ENCODE measurements at places on chromosomes 2 and 18.

DNA sequence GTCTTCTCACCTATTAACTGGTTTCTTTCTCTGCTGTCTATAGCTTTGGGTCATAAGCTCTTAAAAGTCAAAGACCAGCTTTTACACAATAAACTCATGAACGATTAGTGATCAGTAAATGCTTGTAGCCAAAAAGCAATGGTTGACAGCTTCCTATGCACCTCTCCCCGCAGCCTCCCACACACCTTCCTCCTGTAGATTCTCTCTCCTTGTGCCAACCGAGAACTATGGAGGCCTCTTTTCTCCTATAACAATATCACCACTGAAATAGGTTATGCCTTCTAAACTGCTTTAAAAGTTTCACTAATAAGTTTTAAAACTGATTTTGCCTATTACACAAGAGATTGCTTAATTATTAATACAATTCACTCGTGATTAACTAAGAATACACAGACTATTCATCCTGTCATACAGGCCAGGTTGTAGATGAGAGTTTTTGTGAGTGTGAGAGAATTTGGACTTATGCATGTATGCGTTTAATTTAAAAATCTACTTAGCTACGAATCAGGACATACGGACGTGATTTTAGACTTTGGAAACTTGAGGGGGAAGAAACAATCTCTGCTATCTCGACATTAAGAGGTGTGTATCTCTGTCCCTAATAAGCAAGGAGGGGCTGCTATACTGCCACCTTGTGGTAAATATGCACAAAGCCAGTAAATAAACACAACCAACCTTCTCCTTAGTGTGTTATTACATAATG lies 229.1 kb upstream of the RBBP8 start:
- DNase-seq: no peak

- no peak for DNase-seq
Observed at GRCh38 chr2:11279398-11279797, 65.0 kb downstream of the ROCK2 start.

- DNase-seq: no peak
Observed at GRCh38 chr2:85723707-85724360, 29.7 kb downstream of the GNLY start.

DNA sequence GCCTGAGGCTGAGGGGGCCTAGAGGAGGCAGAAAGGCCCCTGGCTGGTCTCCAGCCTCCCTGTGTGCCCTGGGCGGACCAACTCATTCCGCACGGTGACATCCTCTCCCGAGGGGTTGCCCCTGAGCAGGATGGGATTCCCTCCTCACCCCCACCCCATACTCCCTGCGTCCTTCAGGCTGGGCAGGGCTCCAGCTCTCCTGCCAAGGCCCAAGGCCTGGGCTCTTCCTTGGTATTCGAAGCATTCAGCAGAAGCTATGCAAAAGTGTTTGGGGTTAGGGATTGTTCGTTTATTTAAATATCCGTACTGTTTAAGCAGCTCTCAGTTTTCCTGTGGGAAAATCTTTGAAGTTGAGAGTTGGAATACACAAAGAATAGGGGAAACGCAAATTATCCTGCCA lies 113.1 kb upstream of the RAB12 start:
- no peak for DNase-seq

- DNase-seq: no peak
Observed at GRCh38 chr2:216245391-216245975, 126.8 kb downstream of the MARCHF4 start.

DNA sequence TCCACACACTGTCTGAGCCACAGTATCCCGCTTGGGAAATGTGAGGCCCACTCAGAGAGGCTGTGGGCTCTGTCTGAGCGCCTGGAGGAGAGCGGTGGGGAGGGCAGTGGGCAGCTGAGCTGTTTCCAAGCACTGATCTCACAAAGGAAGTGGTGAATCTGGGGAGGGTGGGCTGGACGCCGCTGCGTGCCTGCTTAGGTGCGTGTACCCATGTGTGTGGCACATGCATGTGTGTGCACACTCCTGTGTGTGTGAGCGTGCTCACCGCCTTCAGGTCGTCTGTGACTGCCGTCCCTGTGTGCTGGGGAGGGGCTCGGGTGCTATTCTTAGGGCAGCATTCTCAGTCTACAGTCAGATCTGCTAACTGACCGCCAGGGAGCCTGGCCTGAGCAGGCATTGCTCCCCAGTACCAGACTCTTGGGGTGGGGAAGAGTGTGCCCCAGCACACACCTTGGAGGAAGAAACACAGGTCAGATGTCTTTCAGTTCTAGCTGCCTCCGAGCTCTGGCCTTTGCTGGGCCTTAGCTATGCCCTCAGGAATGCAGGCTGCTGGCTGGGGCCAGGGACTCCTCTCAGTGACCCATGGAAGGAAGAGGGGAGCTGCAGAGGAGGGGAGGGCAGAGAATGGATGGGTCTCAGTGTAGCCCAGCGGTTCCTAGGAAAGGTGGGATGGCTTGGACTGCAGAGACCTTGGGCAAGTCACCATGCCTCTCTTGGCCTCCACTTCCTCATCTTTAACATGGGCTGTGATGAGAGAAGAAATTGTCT lies 31.4 kb downstream of the KCNIP3 start:
- DNase-seq: no peak

GRCh38 chr2:70718241-70718640 lies 49.8 kb downstream of the ADD2 start:
- no peak for DNase-seq

- DNase-seq: peak; percentile 9
Observed at GRCh38 chr2:203328760-203329540, 756 bp downstream of the ABI2 start.

GRCh38 chr18:2889761-2890192 lies 43.0 kb downstream of the EMILIN2 start:
- no peak for DNase-seq

GRCh38 chr18:79383388-79384056 lies 12.2 kb upstream of the NFATC1 start:
- no peak for DNase-seq

GRCh38 chr2:53819634-53820033 lies 32.8 kb downstream of the ERLEC1 start:
- no peak for DNase-seq

GRCh38 chr2:237682856-237683670 lies 55.7 kb downstream of the LRRFIP1 start:
- DNase-seq: no peak

DNA sequence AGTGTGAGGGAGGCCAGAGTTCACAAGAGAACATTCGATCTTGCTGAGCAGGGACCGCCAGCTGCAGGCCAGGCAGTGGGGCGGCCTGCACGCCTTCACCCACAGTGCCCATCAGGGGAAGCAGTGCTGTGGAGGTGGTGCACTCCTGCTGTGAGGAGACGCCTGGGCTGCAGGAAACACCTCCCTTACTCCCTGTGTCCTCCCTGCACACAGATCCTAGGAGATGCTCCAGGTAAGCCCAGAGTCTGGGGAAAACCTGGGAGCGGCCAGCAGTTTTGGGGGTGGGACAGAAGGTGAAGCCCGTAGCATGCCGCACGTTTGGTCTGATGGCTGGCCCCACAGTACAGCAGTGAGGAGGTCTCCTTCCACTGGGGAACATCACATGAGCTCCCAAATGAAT lies 180.8 kb upstream of the RAB6C start:
- no peak for DNase-seq

- no peak for DNase-seq
Observed at GRCh38 chr2:79120194-79120713, at the start of gene REG1A. TSS of gene REG1A (plus strand) at chr2:79120488. CDS start at chr2:79120862, 374 bp downstream.

DNA sequence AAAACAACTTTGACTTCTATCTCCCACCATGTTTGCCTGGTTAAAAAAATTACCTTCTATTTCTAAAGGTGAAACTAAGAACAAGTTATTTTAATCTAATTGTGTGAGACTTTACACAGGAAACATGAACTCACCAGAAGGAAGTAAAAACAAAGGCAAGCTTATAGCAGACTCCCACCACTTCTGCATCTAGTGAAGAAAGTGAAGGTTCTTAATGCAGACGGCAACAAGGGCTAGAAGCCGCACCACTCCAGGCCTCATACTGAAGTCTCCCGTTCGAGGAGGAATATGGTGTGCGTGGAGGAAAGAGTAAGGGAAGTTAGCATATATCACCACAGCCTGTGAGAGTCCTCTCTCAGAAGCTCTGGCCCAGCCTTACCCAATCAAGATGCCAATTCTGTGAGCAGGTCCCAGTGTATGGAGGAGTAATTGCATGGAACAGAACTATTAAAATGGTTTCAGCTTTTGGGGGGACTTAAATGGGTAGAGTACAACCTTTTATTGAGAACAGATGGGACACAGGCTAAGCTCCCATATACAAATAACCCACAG lies 958.7 kb downstream of the BCL11A start:
- no peak for DNase-seq

DNA sequence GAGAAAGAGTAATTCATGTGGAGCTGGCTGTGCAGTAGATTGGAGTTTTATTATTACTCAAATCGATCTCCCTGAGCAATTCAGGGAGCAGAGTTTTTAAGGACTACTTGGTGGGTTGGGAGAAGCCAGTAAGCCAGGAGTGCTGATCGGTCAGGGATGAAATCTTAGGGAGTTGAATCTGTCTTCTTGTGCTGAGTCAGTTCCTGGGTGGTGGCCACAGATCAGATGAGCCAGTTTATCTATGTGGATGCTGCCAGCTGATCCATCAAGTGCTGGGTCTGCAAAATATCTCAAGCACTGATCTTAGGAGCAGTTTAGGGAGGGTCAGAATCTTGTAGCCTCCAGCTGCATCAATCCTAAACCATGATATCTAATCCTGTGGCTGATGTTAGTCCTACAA lies 17.0 kb upstream of the UGT1A8 start:
- no peak for DNase-seq

DNA sequence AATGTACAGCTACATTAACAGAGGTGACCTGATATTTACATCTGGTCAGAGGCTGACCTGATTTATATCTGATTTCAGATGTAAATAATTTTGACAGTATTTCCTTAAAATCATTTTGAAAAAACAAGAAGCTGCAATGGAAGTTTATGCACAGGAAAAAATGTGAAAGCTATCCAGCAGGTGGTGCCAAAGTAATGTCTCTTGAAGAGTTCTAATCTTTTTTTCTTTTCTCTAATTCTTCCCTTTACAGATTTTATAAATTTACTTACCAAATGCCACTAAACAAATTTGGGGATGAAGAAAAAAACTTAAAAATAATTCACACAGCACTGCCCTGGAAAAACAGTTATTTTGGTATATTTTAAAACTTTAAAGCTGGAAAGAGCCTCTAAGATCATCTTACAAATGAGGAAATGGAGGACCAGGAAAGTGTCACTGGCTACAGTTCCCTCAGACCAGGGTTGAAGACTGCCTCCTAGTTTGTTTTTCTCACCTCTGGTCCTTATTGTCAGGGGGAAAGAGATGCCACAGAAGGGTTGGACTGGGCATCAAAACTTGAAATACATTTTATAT lies 16.4 kb upstream of the FBLN7 start:
- peak; percentile 34 for DNase-seq

- DNase-seq: no peak
Observed at GRCh38 chr2:219628235-219628985, 980 bp downstream of the SLC4A3 start.

- no peak for DNase-seq
Observed at GRCh38 chr2:158815658-158816057, 20.5 kb downstream of the DAPL1 start.

- no peak for DNase-seq
Observed at GRCh38 chr2:189248141-189248540, 68.6 kb upstream of the COL5A2 start.
